ENCODE measurements at places on chromosomes 2 and 18. TPM values are rescaled to one million over a fixed set of nuclear protein-coding genes. Genes with fewer than 3 reads are reported as not detected.

DNA sequence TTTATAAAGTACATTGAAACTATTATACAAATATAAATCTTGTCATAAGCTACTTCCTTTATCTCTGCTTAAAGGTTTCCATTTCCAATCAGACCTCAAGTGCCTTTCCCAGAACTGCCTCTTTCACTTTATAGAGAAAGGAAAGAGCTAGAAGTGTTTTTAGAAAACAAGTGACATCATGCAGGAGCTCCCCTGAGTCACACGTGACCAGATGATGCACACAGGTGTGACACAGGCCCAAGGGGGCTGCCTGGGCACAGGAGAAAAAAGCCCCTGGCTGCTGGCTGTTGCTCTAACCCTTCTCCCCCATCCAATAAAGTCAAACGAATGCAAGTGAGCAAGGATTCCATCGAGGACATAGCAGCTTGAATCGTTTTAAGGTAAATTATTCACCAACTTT, 21.4 kb upstream of the SH3BP4 start:
- H3K4me3 ChIP-seq: no peak overlapping the region
- no peak overlapping the region for H3K27ac ChIP-seq
- H3K27me3 ChIP-seq: no peaks in the 10 kb centered on the region
- no peak for DNase-seq
- no peaks in the 10 kb centered on the region for H3K36me3 ChIP-seq

- no peaks in the 10 kb centered on the region for H3K27me3 ChIP-seq
- H3K4me3 ChIP-seq: no peak overlapping the region
- H3K27ac ChIP-seq: no peak overlapping the region
- DNase-seq: no peak
- peaks cover 26% of the 10 kb centered on the region for H3K4me1 ChIP-seq
Measured at GRCh38 chr2:62465741-62466502, 40.1 kb downstream of the TMEM17 start.

GRCh38 chr2:95350774-95351597, 51.5 kb upstream of the FAHD2A start:
- H3K27ac ChIP-seq: no peak overlapping the region
- peaks cover 61% of the 10 kb centered on the region for H3K27me3 ChIP-seq
- no peak for DNase-seq
- no peaks in the 10 kb centered on the region for H3K36me3 ChIP-seq
- no peaks in the 10 kb centered on the region for H3K4me1 ChIP-seq

DNA sequence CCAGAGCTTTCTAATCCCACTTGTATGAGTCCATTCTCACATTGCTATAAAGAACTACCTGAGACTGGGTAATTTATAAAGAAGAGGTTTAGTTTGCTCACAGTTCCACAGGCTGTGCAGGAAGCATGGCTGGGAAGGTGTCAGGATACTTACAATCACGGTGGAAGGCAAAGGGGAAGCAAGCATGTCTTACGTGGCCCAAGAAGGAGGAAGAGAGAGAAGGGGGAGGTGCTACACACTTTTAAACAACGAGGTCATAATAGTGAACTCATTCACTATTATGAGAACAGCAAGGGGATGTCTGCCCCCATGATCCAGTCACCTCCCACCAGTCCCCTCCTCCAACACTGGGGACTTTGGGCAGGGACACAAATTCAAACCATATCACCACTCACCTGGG, 67.8 kb downstream of the TTC32 start:
- no peak overlapping the region for H3K4me3 ChIP-seq
- H3K27ac ChIP-seq: no peak overlapping the region
- no peaks in the 10 kb centered on the region for H3K4me1 ChIP-seq
- peaks cover 22% of the 10 kb centered on the region for H3K27me3 ChIP-seq
- no peak for DNase-seq

- DNase-seq: no peak
- peaks cover 5% of the 10 kb centered on the region for H3K4me1 ChIP-seq
- no peak overlapping the region for H3K27ac ChIP-seq
- H3K36me3 ChIP-seq: no peaks in the 10 kb centered on the region
Measured at GRCh38 chr2:240876475-240877251, 8.0 kb downstream of the AGXT start.

- peak; percentile 37 for DNase-seq
- peak overlapping the region; percentile 69 for H3K27ac ChIP-seq
- peaks cover 3% of the 10 kb centered on the region for H3K4me1 ChIP-seq
- no peaks in the 10 kb centered on the region for H3K36me3 ChIP-seq
Measured at GRCh38 chr18:70464343-70465114, 175.7 kb downstream of the SOCS6 start.

GRCh38 chr2:194985258-194985657, 671.8 kb upstream of the SLC39A10 start:
- no peaks in the 10 kb centered on the region for H3K4me1 ChIP-seq
- H3K36me3 ChIP-seq: no peaks in the 10 kb centered on the region
- no peaks in the 10 kb centered on the region for H3K27me3 ChIP-seq

- H3K27ac ChIP-seq: no peak overlapping the region
- no peaks in the 10 kb centered on the region for H3K27me3 ChIP-seq
Measured at GRCh38 chr2:101823347-101823791, 125.9 kb downstream of the MAP4K4 start.

- H3K4me1 ChIP-seq: no peaks in the 10 kb centered on the region
- peak overlapping the region; percentile 12 for H3K27ac ChIP-seq
- no peaks in the 10 kb centered on the region for H3K27me3 ChIP-seq
Measured at GRCh38 chr2:185507719-185508118, 230.9 kb upstream of the FSIP2 start.

- no peaks in the 10 kb centered on the region for H3K27me3 ChIP-seq
- no peak for DNase-seq
- no peak overlapping the region for H3K27ac ChIP-seq
- no peaks in the 10 kb centered on the region for H3K4me1 ChIP-seq
- peaks cover 4% of the 10 kb centered on the region for H3K36me3 ChIP-seq
- H3K4me3 ChIP-seq: no peak overlapping the region
Measured at GRCh38 chr2:106833256-106833655, 52.7 kb downstream of the ST6GAL2 start.

GRCh38 chr2:104332731-104333130, 521.2 kb upstream of the POU3F3 start:
- H3K27ac ChIP-seq: no peak overlapping the region
- H3K4me3 ChIP-seq: no peak overlapping the region
- H3K27me3 ChIP-seq: peaks cover 42% of the 10 kb centered on the region
- DNase-seq: no peak
- peaks cover 4% of the 10 kb centered on the region for H3K4me1 ChIP-seq

GRCh38 chr18:80192653-80193385, 54.5 kb downstream of the PARD6G start:
- no peak overlapping the region for H3K27ac ChIP-seq
- no peaks in the 10 kb centered on the region for H3K4me1 ChIP-seq
- no peak for DNase-seq
- peaks cover 2% of the 10 kb centered on the region for H3K36me3 ChIP-seq
- no peaks in the 10 kb centered on the region for H3K27me3 ChIP-seq

GRCh38 chr18:7458884-7459283, 108.2 kb upstream of the PTPRM start:
- DNase-seq: no peak
- no peaks in the 10 kb centered on the region for H3K36me3 ChIP-seq
- peaks cover 5% of the 10 kb centered on the region for H3K27me3 ChIP-seq
- H3K27ac ChIP-seq: no peak overlapping the region

Gene PRSS56
- not detected for total RNA-seq

Gene SOX11
- total RNA-seq: 154 TPM

Gene LYPD6
- total RNA-seq: 30.1 TPM
